ENCODE measurements at places on chromosomes 2 and 18.
A peak's percentile ranks its signal among the peaks of the same experiment; 100 is the strongest.

DNA sequence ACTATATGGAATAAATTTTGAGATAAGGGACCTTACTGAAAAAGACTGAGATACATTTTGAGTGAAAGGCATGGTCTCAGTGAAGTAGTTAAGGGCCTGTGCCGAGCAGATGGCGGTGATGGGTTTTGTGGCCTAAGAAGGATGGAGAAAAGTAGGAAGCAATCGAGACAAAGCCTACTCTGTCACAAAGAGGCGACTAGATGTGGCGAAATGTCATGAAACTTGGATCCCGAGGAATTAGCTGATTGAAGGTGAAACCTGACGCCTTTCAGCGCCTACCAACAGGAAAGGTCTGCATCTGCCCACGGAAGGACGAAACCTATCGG lies 558 bp upstream of the CEP192 start:
- no peak for DNase-seq

DNA sequence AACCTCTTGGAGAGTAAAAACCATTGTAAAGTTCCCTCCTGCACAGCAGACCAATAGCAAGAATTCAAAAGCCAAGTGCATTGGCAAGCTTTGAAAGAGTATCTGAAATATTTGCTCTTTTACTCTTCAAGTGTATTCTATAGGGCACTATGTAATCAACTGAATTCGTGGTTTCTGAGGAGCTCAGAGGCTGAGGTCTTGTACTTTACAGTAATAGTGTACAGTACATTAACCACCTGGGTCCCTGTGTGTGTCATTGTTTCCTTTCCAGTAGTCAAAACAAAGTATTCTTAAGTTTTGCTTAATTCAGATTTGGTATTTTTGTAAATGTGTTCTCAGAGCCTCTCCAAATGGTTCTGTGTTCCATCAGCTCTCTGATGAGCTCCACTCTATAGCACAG lies 769.7 kb downstream of the LRRTM4 start:
- DNase-seq, result no peak

DNA sequence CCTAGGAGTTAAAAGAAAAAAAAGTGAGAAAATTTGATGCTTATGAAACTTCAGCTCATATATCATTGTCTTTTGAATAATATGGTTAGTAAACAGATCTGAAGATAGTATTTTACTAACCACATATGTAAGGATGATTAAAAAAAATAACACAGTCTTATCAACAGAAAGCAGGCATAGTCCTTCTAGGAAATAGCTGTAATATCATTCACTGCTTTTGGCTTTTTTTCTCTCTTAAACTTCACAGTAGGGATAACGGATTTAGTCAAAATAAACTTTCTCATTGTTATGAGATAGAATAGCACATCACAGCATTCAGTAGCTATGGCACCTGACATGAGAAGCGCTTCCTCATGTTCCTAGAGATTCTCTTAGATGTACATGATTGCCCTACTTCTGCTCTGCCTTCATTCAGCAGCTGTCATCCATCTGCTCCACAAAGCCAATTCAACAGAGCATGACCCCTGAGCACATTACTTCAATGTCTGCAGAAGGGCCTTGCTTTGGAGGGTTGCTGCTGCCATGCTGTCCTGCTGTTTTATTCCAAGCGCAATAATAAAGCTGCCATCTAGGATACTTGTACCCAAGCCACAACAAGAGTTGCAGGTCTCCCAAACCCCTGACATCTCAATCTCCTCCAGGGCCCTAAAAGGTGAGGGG lies 67.0 kb downstream of the TTC21B start:
- DNase-seq, result no peak

GRCh38 chr18:58230438-58231179 lies 186.6 kb downstream of the NEDD4L start:
- peak; percentile 94 for DNase-seq

- no peak for DNase-seq
Measured at GRCh38 chr18:4672162-4672561, 217.1 kb upstream of the DLGAP1 start.

DNA sequence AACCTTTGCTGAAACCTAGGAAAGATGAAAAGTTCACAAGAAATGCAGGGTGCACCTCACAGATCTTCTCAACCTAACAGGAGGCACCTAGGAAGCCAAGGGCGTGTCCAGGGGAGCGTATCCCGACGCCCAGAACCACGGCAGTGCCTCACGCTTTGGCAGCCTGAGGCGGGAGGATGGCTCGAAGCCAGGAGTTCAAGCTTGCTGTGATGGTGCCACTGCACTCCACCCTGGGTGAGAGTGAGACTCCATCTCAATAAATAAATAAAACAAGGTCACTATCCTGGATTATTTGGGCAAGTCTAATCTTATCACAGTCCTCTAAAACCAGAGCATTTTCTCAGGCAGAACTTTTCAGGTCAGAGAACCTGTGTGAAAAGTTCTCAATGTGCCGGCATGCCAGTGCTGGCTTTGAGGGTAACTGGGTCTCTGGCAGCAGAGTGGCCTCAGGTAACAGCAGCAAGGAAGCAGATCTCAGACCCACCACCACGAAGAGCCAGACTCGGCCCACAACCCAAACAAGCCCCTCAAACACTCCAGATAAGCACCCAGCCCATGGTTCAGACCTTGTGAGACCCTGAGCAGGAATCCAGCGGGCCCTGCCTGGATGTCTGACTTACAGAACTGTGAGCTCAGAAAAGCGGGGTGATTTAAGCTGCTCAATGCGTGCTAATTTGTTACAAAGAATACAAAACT lies 11.7 kb downstream of the HSBP1L1 start:
- DNase-seq, result no peak

GRCh38 chr2:205714789-205715720 lies 32.8 kb downstream of the NRP2 start:
- no peak for DNase-seq

DNA sequence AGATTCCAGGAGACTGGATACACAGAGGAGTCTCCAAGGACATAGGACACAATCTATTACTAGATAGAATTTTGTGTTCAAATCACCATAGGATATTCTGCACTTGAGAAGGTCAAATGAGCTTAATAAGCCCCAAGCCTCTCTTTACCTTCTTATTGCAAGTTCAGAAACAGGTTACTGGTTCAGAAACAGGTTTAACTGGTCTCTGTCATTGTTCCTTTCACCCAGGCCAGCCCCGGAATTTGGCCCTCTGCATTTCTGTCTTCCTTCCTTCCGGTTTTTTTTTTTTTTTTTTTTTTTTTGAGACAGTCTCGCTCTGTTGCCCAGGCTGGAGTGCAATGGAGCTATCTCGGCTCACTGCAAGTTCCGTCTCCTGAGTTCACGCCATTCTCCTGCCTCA lies 700.2 kb downstream of the EPHA4 start:
- DNase-seq, result no peak

DNA sequence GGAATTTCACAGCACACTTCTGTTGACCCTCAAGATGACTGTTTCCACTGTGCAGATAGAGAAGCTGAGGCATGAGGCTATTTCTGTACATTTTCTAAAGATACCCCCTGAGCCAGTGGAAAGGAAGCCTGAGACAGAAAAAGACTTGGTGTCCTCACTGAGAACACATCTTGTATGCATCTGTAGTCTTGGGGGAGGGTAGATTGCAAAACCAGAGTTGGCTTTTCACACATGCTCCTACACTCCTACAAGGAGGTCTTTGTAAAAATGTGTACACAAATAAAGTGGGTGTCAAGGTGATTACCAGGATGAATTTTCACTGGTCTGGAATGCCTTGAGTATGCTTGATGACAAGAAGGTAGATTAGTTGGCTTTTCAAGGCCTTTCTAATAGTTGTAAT lies 98.0 kb downstream of the KCTD18 start:
- DNase-seq, result no peak

- no peak for DNase-seq
Measured at GRCh38 chr2:136448986-136449780, 316.2 kb upstream of the THSD7B start.

GRCh38 chr2:231452799-231453508 lies 11.3 kb downstream of the NCL start:
- DNase-seq, result peak; percentile 34

GRCh38 chr2:96092951-96093350 lies 23.4 kb downstream of the ADRA2B start:
- no peak for DNase-seq

DNA sequence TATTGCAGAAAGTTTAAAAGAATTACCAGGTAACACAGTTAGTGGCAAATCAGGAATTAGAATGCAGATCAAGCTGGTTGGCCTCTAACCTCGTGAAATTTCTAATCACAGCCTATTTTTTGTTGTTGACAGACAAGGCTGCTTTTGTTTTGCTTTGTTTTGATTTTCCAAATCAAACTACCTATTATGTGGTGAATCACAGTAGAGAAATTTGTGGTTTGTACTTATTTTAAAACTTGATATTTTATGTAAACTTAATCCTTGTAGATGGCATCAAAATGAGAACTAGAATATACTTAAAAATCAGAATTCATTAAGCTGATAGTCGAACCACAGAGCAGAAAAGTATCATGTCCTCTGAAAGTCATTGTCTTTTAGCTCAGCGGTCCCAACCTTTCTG lies 258.1 kb downstream of the CTNNA2 start:
- no peak for DNase-seq

GRCh38 chr2:69733342-69734034 lies 8.4 kb upstream of the ANXA4 start:
- DNase-seq, result no peak

- DNase-seq, result no peak
Measured at GRCh38 chr2:112153501-112153900, 15.3 kb downstream of the FBLN7 start.

DNA sequence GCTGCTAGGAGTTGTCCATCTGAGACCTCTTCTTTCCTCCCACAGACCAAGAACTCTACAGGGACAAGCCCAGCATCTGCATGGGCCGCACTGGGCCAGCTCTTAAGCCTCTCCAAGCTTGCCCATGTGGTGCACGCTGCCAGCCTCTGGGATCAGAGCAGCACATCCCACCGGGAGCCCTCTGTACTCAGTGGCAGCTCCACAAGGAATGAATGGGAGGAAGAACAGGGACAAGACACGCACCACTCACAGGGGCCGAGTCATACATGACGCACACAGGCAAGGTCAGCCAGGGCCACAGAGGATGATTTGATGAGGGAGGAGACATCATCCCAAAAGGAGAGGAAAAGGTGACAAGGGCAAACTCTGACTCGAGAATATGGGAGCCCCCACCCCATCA lies 268.3 kb downstream of the KLHL29 start:
- DNase-seq, result peak; percentile 34

DNA sequence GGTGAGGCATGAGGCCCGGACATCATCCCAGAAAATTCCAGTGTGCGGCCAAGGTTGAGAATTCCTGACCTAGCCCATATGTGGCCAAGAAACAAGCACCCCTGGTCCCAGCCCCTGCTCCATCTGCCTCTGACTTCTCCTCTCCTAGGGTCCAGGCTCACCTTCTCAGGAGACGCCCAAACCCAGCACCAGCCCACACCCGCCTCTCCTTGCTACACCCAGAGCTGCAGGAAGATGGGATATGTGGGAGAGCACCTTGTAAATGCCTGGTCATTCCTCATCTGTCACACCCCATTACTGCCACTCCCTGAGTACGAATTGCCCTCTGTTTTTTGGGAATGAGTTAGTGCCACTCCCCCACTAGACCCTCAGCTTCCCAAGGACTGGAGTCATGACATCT lies 7.3 kb upstream of the ATP6V1B1 start:
- DNase-seq, result no peak

DNA sequence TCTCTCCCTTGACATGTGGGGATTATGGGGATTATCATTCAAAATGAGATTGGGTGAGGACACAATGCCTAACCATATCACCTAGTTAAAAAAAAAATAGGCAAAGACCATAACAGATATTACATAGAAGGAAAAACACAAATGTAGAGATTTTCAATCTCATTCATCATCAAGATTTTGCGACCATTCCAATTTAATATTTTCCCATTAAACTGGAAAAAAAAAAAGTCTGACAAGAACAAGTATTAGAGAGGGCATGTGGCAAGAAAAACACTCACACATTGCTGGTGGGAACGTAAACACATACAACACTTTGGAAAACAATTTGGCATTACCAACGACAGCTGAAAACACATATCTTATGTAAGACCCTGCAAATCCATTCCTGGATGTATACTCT lies 71.0 kb upstream of the MYCN start:
- DNase-seq, result no peak

Measured in M059J (cell line).